ENCODE measurements at places on chromosomes 12 and 14.

- no peak for DNase-seq
Observed at GRCh38 chr14:105760691-105761344, 234.4 kb downstream of the TMEM121 start.

DNA sequence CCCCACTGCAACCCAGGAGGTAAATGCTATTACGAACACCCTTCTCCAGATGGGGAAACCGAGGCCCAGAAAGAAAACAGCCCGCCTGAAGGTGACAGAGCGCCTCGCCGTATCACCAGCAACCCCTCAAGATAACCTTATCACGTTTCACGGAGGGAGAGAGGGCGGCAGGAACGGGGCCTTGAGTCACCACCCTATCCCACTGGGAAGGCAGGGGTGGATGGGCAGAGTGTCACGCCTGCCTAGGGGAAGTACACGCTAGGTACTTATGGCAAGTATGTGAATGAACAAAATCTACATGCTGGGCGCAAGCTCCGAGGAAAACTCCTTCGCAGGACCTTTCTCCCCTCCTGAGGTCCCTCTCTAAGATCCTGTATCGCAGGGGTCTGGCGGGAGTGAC is 17.8 kb downstream of the NCOR2 start:
- no peak for DNase-seq

GRCh38 chr14:98112194-98112780 is 1159.7 kb downstream of the BCL11B start:
- DNase-seq = no peak

GRCh38 chr12:62717643-62718042 is 217.3 kb downstream of the PPM1H start:
- DNase-seq = no peak

DNA sequence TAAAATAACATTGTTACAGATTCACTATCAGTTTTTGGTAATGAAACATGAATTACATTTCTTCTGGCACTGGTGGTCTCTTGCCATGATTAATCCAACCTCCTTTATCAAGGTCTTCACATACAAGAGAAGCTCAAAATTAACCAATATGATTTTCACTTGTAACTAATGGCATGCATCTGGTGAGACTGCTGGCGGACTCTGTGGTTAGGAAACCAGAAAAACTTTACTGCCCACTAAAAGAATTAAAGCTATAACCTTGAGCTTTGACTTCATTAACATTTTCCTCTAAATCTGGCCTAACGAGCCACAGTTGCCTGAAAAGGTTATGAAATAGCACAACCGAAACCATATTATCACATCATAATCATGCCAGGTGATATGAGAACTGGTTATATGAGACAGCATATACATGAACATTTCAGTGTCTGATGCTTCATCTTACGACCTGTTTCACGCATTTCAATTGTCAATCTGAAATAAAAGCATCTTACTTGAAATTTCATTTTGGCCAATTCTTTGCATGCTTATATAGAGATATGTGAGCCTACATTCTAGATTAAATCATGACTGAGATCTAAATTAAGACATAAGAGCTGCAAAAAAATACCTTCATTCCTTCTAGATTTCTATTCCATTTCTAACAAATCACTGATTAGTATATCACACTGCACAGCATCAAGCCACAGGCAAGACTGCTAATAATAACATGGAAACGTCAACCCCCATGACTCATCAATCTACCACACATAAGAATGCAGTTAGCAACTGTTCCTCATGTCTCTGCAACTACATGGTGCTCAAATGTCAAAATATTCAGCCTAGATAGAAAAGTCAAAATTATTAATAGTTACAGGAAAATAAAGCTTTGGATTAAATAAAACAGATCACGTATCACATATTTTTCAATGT is 89.3 kb downstream of the OSBPL8 start:
- DNase-seq = no peak

- DNase-seq = no peak
Observed at GRCh38 chr12:132491761-132492378, 1.9 kb downstream of the FBRSL1 start.

- no peak for DNase-seq
Observed at GRCh38 chr12:105721051-105721825, 390.7 kb downstream of the C12orf75 start.

- no peak for DNase-seq
Observed at GRCh38 chr14:78946949-78947348, 776.8 kb downstream of the NRXN3 start.

DNA sequence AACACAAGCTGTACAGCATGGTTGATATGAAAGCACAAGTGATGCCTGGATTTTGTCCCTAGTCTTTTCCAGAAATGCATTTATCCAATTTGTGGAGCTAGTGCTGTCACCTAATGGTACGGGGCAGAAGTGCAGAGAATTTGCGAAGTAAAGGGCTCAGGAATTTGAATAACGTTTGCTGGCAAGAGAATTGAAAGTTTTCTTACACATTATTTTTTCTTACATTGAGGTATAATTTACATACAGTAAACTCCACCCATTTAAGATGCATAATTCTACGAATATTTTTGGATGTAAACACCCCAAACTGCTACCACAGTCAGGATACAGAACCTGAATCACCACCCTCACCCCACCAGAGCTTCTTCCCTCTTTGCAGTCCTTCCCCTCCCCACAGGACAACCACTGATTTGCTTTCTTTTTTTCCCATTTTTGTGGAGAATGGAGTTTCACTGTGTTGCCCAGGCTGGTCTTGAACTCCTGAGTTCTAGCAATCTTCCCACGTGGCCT is 3.5 kb downstream of the AICDA start:
- no peak for DNase-seq
